ENCODE measurements at places on chromosomes 6 and 20. TPM values are rescaled to one million over a fixed set of nuclear protein-coding genes. Genes with fewer than 3 reads are reported as not detected.

The ATG5 gene
- total RNA-seq: 27.8 TPM

The NEDD9 gene
- 18.4 TPM for total RNA-seq

The GTF3C6 gene
- 57.1 TPM for total RNA-seq

The NMBR gene
- total RNA-seq: 0.09 TPM

DNA sequence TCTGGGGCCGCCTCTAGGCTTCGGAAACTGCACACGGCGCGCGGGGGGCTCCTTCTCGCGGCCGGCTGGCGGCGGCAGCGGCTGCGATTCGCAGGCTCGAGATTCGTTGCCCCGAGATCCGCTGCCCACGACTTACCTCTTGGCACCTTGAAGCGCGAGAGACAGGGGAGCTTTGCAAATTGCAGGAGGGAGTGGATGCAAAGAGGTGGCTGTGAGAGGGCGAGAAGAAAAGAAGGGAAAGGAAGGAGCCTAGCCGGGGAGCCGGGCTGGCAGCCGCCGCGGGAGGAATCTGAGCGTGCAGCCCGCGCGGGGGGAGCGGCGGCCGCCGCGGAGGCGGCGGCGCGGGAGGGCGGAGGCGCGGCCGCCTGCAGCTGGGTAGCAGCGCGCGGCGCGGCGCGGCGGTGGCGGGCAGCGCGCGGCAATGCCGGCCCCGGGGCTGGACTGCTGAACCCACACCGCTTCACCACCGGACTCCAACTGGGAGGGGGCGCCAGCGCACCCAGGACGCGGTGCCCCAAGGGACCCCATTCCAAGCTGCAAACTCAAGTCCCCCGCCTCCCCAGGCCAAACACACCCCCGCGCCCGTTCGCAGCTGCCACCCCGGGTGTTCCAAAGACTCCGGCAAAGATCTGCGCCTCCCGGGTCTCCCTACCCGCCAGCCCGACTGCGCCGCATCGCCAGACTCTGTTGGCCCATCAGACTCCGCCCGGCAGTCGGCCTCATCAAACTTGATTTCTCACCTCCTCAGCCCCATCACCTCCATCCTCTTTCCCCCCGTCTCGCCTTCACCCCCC, 44.2 kb upstream of the SUPT3H start:
- peak overlapping the region; percentile 55 for H3K4me3 ChIP-seq
- H3K36me3 ChIP-seq: no peaks in the 10 kb centered on the region
- no peak overlapping the region for H3K27ac ChIP-seq
- H3K27me3 ChIP-seq: peaks cover 64% of the 10 kb centered on the region

GRCh38 chr20:63295422-63295821, 2.4 kb downstream of the COL20A1 start:
- no peak overlapping the region for H3K4me3 ChIP-seq
- H3K27me3 ChIP-seq: peaks cover 40% of the 10 kb centered on the region
- DNase-seq: no peak
- no peak overlapping the region for H3K27ac ChIP-seq

GRCh38 chr6:156833755-156834154, 56.6 kb downstream of the ARID1B start:
- H3K36me3 ChIP-seq: peaks cover 9% of the 10 kb centered on the region
- H3K4me1 ChIP-seq: no peaks in the 10 kb centered on the region
- no peak overlapping the region for H3K4me3 ChIP-seq
- no peaks in the 10 kb centered on the region for H3K27me3 ChIP-seq
- no peak for DNase-seq

DNA sequence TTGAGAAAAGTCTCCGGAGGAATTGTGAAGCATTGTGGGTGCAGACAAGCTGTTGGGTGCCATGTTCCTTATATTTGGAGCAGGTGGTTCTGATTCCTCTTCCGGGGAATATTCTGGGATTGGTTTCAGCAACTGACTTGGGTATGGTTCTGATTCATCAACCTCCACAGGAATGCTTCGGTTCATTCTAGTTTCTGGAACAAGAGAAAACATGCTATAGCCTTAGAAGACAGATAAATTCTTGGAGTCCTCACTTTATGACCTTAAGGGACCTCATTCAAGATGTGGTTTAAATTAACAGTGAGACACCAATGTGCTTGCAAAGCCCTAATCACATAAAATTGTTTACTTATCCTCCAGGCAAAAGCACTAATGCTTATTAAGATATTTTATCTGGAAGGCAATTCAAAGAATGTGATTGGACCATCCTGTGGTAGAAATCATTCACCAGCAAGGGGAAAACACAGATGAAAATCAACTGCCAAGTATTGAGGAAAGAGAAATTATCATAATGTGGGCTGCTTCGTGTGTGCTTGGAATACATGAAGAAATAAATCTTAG, 13.7 kb downstream of the TRAF3IP2 start:
- H3K36me3 ChIP-seq: peaks cover 7% of the 10 kb centered on the region
- no peak overlapping the region for H3K27ac ChIP-seq
- no peak overlapping the region for H3K4me3 ChIP-seq
- DNase-seq: no peak

Measured in muscle of leg (tissue), 16 donors.